ENCODE measurements at places on chromosomes 5 and 9.

DNA sequence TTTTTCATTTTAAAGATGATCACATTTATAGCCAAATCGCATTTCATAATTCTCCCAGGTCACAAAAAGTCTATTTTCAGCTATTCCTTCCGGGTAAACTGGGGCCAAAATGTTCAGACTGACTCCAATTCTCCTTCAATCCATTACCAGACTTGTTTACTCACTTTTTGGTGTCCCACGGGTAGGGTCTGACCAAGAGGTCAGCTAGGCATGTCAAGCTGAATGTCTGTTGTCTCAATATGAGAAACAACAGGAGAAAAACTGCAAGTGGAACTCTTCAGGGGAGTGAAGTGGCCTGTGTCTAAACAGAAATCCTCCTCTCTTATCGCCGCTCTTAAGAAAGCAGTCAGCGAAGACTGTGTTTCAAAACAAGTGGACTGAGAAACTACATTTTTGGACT is 171.3 kb downstream of the APBA1 start:
- no peak for DNase-seq

DNA sequence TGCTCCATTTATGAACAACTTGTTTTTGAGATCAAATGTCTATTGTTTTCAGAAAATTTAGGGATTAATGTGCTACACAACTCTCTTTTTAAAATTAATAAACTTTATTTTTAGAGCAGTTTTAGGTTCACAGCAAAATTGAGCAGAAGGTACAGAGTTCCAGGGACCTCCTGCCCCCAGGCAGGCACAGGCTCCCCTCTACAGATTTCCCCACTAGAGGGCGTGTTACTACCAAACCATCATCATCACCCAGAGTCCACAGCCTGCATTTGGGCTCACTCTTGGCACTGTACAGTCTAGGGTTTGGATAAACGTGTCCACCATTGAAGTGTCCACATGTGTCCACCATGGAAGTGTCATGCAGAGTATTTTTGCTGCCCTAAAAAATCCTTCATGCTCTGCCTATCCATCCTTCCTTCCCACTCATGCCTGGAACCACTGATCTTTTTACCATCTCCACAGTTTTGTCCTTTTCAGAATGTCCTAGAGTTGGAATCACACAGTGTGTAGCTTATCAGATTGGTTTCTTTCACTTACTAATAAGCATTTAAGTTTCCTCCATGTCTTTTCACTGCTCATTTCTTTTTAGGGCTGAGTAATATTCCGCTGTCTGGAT is 61.7 kb downstream of the MRPL36 start:
- DNase-seq = peak; percentile 63

GRCh38 chr9:85243977-85244376 is 497.8 kb downstream of the AGTPBP1 start:
- no peak for DNase-seq

GRCh38 chr5:29229461-29229860 is 1964.0 kb upstream of the CDH6 start:
- DNase-seq = no peak

DNA sequence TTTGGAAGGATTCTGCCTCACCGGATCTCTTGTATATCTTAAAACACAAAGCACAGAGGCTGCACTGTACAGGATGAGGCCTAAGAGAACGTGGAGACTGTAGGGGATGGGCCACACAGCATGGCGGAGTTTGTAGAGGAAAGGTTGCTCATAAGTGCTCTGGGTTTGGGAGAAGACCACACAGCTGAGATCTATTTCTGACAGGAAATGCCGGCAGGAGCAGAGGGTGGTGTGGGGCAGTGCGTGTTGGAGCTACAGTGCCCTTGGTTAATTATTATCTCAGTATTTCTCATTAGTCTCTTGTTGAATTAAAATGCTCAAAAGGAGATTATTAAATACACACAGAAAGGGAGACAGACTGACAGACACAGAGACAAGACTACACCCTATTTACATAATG is 9.6 kb downstream of the PALM2AKAP2 start:
- no peak for DNase-seq

DNA sequence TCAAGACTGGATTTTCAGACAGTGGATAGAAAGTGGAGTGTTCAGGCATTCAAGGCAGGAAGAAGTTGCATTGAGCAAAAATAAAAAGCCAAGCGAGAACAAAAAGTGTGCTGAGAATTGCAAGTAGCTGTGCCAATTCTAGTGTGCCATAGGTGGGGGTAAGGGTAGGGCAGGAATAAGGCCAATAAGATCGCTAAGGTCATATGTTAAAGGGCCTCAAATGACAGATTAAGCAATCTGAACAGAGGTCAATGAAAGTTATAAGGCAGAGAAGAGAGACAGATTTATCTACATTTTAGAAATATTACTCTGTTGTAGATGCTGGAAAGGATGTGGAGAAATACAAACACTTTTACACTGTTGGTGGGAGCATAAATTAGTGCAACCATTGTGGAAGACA is 36.4 kb downstream of the NADK2 start:
- no peak for DNase-seq

DNA sequence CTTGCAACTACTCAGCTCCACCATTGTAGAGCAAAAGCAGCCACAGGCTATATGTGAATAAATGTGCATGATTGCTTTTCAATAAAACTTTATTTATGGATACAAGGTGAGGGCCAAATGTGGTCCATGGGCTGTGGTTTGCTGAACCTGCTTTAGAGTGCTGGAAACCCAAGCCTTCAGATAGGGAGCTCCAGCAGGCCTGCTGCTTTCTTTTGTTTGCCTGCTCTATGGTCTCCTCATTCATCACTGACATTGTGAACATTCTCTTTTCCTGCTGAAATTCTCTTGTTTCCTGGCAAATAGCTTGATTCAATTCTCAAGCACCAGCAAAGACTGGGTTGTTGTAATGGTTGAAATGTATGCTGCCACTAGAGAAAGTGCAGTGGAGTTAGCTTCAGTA is 26.0 kb downstream of the EGFLAM start:
- DNase-seq = no peak

DNA sequence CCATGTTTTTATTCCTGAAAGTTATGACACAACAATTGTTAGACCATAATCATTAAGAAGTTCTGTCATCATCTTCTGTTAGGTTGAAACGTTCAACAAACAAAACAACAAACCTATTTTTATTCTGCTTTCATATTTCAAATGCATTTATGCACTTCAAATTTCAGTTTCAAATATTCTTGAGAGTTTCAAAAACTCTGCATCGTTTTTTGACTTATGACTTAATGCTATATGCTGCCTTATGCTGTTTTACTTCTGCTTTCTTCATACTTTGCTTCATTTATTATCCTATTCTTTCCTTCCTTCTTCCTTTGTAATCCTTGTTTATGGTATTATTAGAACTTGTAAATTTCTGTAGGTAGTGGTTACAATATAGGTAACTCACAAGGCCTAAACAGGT is 95.0 kb downstream of the PCSK1 start:
- no peak for DNase-seq

DNA sequence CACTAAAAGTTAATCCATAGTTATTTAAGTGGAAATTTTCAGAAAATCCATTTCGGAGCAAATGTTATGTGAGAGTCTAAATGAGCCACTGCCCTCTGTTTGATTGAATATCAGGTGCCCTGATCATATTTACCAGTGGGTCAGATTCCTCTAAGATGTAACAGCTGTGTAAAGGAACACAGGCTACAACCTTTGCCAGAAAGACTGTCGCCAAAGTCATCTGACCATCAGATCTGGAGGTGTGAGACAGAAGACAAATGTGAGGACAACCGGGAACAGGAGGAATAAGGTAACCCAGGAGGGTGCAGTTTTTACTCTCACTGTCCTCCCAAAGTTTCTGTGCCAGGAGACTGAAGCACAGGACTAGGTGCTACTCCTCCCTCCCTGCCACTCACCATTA is 90.8 kb downstream of the CAAP1 start:
- DNase-seq = no peak
